Right ventricle myocardium inferior (tissue), 1 donor: ENCODE measurements at places on chromosomes 3 and 15. TPM values are rescaled to one million over a fixed set of nuclear protein-coding genes. Genes with fewer than 3 reads are reported as not detected.

LNP1 gene
- 2.4 TPM for total RNA-seq

- no peak for DNase-seq
Measured at GRCh38 chr15:87632364-87632763, 624.2 kb downstream of the NTRK3 start.

GRCh38 chr3:115660646-115661337 is 37.5 kb downstream of the GAP43 start:
- no peak for DNase-seq

AADACL2 gene
- total RNA-seq, result not detected

CFAP100 gene
- not detected for total RNA-seq
